ENCODE measurements at places on chromosomes 2 and 18.
A peak's percentile ranks its signal among the peaks of the same experiment; 100 is the strongest.

- no peak for DNase-seq
These were observed 361.9 kb upstream of the CHST9 start for GRCh38 chr18:27546991-27547390.

GRCh38 chr18:60372596-60372995 is at the start of gene MC4R:
Gene MC4R, minus strand, starts transcription at chr18:60372775. Its CDS starts 426 bp downstream, at chr18:60372349.
- no peak for DNase-seq

- DNase-seq, result no peak
These were observed 1115.9 kb upstream of the ZEB2 start for GRCh38 chr2:145635706-145636427.

DNA sequence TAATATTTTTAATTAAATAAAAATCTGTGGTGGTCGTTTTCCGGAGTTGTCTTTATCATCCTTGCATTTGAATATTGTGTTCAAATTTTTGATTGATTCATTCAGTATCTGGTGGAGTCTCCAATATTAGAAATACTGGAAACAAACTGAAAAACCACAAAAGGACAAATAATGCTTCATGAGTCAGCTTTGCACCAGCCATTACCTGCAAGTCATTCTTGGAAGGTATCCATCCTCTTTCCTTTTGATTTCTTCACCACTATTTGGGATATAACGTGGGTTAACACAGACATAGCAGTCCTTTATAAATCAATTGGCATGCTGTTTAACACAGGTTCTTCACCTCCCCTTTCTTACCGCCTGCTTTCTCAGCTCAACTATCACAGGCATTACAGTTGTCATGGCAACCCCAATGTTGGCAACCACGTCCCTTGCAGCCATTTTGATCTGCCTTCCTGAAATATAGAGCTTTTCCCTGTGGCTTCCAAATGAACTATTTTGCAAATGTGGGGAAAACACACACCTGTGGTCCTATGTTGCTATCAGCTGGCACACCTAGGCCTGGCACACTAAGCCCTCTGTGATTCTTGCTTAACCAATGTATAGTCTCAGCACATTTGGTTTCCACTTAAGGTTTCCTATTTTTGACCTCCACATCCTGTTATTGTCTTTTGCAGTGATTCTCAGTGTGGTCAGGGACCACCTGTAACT is 6.5 kb downstream of the CTLA4 start:
- peak; percentile 42 for DNase-seq

- DNase-seq, result no peak
These were observed 550.4 kb downstream of the ARHGAP15 start for GRCh38 chr2:143679617-143680016.

DNA sequence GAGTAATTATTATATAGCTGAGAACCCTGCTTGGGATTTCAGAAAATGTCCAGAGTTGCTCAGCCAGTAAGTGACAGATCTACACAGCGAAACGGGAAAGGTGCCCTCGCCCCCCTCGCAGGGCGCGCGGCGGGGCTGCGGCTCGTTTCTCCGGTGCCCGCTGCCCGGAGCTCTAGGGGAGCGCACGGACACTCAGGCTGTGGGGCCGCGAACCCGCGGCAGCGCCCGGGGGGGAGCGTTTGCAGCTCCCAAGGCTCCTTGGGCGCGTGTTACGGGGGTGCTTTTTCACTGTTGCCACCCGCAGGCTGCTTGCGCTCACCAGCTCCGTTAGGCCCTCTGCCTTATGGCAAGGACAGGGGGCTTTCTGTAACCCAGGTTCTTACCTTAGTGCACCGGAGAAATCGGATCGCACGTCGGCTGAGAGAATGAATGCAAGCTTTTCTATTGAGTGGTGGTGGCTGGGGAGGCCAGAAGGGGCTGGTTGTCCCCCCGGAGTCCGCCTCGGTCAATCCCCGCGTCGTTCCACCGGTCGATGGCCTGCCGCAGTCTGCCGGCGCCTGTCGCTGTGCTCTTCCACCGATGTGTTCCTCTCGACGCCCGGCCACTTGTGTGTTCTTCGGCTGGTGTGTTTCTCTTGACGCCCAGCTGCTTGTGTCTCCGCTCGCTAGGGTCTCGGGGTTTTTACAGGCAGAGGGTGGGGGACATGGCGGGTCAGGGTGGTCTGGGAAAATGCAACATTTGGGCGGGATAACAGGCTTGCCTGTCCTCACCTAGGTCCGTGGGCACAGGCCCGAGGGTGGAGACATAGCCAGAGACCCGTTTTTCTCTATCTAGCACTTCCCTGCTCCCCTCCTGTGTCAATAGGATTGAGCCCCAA is 758.8 kb upstream of the DDX18 start:
- no peak for DNase-seq

Data from CD4-positive, alpha-beta T cell treated with Interleukin-17A for 1 hour (primary cell).